GM03348 (cell line): ENCODE measurements at places on chromosomes 5 and 9.

GRCh38 chr5:78504704-78505677, 143.6 kb downstream of the LHFPL2 start:
- peak; percentile 92 for DNase-seq

- DNase-seq, result no peak
Observed at GRCh38 chr9:133524146-133524545, 613 bp downstream of the MYMK start.

GRCh38 chr9:75200892-75201470, 112.7 kb downstream of the OSTF1 start:
- peak; percentile 35 for DNase-seq

GRCh38 chr9:132997591-132997990, 19.1 kb downstream of the GFI1B start:
- DNase-seq, result no peak

DNA sequence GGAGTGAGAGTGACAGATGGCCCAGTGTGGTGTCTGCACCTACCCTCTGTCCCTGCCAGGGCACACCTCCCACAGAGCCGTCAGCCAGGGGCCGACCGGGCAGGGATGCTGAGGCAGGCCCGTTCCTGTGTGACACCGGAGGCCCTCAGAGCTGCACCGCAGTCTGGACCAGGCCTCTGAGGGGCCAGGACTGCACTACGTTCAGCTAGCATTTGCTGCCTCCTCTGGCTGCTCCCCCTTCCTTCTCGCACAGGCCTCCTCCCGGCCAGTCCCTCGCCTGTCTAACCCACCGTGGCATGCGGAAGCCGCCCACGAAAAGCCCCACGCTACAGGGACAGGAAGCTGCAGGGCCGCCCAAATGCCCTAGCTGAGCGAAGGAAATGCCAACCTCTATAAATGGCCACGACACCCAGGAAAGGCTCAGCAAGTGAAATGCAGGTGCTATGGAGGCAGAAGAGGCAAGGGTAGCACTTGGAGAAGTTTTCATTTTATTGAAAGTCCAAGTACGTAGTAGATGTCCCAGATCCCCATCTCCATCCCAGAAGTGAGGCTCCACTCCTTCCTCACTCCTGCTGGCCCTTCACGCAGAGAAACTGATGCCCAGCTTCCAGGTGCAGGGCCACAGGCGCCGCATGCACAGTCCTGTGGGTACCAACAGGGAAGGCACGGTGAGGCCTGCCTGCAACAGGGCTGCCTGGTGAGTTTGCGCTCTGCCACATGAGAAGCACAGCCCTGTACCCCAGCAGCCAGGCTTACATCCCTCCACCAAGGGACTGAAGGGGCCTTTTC, 38.7 kb downstream of the MAPK9 start:
- no peak for DNase-seq

- DNase-seq, result peak; percentile 60
Observed at GRCh38 chr5:83827111-83827557, 106.5 kb upstream of the HAPLN1 start.

- DNase-seq, result no peak
Observed at GRCh38 chr9:76314321-76314720, 79.9 kb downstream of the RFK start.

- DNase-seq, result no peak
Observed at GRCh38 chr5:97046270-97046982, 96.0 kb downstream of the LIX1 start.

- DNase-seq, result peak; percentile 50
Observed at GRCh38 chr9:107755246-107755645, 265.7 kb upstream of the KLF4 start.

GRCh38 chr5:71700803-71701202, 18.3 kb upstream of the CARTPT start:
- DNase-seq, result no peak

DNA sequence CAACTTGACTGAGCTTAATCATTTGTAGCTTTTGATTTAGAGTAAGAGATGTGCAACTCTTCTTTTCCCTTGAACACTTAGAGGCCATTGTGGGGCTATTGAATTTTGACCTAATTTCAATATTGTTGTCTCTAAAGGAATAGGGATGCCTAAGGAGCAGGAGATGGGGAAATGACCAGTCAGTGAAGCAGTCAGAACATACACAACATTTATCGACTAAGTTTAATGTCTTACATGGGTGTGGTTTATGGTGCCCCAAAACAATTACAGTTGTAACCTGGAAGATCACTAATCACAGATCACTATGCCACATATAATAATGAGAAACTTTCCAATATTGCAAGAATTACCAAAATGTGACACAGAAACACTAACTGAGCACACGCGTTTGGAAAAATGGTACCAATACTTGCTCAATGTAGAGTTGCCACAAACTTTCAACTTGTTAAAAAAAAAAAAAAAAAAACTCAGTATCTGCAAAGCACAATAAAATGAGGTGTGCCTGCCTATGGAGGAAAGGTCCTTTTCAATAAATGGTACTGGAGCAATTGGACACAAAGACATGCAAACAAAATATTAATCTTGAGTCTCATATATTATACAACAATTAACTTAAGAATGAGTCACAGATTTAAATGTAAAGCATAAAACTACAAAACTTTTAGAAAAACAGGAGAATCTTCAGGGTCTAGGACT, 189.6 kb upstream of the RAD23B start:
- DNase-seq, result no peak

- DNase-seq, result no peak
Observed at GRCh38 chr9:95777136-95777535, 98.4 kb upstream of the ERCC6L2 start.
